ENCODE measurements at places on chromosomes 2 and 18.

- no peak for DNase-seq
Measured at GRCh38 chr2:235614900-235615712, 121.3 kb downstream of the AGAP1 start.

- DNase-seq, result no peak
Measured at GRCh38 chr2:124884315-124884714, 859.2 kb downstream of the CNTNAP5 start.

DNA sequence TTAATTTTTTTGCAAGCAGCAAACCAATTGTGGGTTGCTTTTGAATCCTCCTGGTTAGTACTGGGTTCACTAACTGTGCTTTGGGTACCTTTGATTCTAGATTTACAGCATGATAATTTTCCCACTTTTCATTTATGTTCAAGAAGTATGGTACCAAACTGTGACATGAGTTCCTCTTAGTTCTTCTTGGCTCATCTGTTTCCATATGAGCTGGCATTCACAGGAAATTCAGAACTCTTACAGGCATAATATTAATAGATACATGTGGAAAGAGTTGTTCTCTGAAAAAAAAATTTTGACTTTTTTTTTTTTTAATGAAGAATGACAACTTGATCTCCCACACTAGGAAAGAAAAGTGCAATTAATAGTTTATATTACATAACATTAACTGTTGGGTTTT, 59.4 kb downstream of the FMNL2 start:
- DNase-seq, result no peak

- DNase-seq, result no peak
Measured at GRCh38 chr2:101263377-101263800, 10.7 kb downstream of the CNOT11 start.

- peak; percentile 5 for DNase-seq
Measured at GRCh38 chr2:65554765-65555591, 122.6 kb upstream of the SPRED2 start.

DNA sequence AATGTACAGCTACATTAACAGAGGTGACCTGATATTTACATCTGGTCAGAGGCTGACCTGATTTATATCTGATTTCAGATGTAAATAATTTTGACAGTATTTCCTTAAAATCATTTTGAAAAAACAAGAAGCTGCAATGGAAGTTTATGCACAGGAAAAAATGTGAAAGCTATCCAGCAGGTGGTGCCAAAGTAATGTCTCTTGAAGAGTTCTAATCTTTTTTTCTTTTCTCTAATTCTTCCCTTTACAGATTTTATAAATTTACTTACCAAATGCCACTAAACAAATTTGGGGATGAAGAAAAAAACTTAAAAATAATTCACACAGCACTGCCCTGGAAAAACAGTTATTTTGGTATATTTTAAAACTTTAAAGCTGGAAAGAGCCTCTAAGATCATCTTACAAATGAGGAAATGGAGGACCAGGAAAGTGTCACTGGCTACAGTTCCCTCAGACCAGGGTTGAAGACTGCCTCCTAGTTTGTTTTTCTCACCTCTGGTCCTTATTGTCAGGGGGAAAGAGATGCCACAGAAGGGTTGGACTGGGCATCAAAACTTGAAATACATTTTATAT, 16.4 kb upstream of the FBLN7 start:
- DNase-seq, result no peak

DNA sequence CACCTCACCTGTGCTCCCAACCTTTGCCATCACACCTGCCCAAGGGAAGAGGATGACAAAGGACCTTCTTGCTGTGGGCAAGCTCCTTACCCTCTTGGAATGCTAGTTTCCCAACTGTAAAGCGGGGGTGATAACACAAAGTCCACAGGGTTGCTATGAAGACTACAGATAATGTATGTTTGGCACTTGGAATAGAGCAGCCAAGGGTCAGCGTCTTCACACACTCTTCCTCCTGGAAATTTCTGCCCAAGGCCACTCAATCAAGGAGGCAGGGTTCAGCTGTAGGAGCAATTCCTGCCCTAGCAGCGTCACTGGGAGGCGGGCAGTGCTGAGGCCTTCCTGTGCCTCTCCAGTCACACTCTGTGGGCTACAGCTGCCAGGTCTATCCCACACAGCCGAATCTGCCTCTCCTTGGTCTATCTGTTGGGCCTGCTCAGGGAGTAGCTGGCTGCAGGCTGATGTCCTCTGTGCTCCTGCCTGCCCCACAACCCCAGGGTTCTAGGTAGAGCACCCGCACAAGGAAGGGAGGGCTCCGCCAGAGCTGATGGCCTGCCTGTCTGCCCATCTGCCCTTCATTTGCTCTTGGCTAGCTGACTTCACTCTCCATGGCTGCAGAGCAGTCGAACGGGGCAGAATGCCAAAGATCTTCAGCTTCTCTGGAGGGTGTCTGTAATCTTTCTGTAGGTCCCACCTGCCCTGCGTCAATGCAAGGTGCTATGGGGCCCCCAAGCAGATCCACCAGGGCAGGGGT, 91.9 kb downstream of the MRO start:
- no peak for DNase-seq

DNA sequence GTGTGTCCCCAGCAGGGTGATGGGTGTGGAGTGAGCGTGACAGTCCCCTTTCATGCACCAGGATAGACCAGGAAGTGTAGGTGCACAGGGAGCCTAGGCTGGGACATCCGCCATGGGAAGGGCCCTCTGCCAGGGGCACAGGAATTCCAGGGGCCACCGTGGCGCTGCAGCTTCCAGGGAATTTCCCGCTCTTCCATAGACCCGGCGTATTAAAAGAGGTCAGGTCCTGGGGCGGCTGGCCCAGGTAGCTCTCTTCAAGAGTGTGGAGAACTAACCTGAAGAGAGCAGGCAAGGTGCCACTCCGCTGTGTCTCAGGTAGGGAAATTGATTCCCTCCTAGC, 42.0 kb downstream of the ATP6V1C2 start:
- no peak for DNase-seq

- no peak for DNase-seq
Measured at GRCh38 chr2:191435141-191435540, 189.9 kb downstream of the MYO1B start.

DNA sequence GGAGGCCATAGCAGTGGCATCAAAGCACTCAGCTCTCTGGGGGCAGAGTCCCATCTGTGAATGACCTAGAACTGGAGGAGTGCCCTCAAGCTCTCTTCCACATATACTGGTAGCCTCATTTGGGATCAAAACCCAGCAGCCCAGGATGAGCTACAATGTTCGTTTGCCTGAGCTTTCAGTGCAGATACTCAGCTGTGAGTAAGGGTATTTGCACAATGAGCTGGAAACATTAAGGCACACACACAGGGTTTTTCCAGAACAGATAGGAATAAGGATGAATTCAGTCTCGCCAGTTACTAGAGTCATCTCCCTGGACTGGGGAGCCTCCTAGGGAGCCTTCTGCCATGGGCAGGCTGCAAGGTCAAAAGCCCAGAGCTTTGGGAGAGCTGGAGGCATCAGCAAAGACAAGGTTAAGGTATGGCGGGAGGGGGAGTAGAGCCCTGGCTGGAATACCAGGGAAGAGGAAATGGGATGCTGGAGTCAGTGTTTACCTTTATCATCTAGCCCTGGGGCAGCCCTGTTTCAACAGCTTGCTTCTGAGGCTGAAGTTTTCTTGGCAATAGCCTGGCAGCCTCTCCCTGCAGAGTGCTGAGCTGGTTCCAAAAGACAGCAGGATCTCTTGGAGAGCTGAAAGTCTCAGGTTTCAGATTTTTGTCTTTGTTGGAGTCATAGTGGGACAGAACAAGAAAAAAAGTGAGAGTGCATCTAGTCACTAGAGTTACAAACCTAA, 187.7 kb downstream of the LOXHD1 start:
- DNase-seq, result no peak

DNA sequence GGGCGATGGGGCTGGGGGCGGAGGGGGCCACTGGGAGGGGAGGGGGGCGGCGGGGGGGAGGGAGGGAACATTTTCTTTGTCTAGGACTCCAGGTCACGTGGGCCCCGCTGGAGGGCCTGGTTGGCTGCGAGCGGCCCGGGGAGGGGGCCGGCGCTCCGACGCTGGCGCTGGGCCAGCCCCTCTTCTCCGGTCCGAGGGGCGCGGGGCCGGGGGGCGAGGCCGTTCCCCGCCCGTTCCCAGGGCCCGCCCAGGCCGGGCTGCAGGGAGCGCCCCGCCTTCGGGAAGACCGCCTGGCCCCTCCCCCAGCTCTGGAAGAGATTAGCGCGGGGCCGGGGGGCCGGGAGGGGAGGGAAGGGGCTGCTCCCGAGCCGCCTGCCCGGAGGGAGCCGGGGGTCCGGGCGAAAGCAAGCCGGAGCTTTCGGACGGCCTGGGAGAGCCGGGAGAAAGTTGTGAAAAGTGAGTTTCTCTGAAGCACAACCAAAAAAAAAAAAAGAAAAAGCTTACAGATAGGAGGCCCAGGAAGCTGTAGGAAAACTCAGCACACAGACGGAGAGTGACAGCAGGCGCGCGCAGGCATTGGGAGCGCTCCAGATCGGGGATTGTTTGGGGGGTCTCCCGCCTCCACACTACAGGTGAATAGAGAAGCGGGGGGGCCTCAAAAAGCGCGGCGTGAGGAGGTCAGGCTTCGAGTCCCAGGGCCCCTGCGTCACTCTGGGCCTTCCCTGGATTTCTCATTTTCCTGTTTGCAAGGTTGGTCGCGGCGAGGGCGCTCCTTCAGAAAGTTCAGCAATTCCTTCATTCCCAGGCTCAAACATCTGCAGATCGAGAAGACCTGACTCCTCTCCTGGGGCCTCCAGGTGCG, 84.1 kb upstream of the POMC start:
- peak; percentile 60 for DNase-seq

DNA sequence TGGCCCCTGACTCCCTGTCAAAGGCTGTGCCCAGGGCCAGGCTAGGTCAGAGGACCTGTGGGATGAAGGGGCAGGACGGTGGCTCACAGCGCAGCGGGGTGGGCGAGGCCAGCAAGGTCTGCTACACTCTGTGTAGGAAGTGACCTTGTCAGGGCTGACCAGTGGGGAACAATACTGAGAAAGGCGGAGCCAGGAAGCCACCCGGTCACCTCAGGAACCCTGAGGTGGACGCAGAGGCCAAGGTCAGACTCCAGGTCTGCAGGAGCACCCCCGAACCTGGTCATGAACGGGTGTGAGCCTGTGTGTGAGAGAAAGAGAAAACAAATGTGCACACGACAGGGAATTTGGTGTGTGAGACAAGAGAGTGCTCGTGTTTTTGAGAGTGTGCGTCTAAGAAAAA, 72.3 kb downstream of the SMAD7 start:
- no peak for DNase-seq

DNA sequence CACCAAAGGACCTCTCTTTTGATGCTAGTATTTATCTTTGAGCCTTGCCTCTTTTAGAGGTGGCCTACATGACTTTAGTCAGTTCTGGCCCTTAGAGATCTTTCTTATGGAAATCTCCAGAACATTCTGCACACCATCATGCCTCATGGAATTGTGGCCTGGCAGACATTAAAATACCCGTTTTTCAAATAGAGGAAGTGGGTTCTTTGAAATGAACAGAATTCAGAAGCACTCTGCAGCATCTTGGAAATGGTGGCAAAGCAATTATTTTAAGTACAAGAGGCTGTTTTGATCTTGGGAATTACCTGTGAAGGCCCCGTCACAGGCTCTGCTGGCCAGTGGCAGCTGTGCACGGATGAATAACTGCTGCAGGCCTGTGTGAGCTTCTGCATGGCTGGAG, 40.7 kb upstream of the APCDD1 start:
- DNase-seq, result no peak

GRCh38 chr2:44063033-44063432, 67.2 kb upstream of the LRPPRC start:
- no peak for DNase-seq

DNA sequence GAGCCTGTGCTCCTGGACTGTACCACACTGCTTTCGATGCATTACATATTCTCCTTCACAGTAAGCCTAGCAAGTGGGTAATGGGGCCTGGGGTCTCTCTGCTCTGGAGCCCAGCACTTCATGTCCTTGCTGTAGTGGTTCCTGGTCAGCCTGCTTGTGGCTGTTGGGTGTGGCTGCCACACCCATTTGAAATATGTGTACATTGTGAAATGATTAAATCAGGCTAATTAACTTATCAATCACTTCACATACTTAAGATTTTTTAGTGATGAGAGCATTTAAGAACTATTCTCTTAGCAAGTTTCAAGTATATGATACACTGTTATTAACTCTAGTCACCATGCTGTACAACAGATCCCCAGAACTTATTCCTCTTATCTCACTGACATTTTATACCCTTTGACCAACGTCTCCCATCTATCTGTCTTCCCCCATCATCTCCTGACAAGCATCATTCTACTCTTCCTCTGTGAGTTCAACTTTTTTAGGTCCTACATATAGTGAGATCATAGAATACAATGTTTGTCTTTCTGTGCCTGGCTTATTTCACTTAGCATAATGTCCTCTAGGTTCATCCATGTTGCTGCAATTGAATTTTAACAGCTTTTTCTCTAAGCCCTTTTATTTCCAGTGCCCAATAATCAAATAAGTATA, 92.1 kb downstream of the LYPD6 start:
- no peak for DNase-seq

DNA sequence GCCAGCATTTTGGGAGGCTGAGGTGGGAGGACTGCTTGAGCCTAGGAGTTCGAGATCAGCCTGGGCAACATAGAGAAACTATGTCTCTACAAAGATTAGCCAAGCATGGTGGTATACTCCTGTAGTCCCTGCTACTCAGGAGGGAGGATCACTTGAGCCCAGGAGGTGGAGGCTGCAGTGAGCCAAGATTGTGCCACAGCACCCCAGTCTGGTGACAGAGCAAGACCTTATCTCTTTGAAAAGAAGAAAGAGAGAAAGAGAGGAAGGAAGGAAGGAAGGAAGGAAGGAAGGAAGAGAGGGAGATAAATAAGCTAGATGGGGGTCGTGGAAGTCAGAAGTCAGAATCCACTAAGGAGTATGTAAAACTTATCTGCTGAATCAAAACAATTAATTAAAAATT, 16.2 kb downstream of the GPR75 start:
- no peak for DNase-seq

DNA sequence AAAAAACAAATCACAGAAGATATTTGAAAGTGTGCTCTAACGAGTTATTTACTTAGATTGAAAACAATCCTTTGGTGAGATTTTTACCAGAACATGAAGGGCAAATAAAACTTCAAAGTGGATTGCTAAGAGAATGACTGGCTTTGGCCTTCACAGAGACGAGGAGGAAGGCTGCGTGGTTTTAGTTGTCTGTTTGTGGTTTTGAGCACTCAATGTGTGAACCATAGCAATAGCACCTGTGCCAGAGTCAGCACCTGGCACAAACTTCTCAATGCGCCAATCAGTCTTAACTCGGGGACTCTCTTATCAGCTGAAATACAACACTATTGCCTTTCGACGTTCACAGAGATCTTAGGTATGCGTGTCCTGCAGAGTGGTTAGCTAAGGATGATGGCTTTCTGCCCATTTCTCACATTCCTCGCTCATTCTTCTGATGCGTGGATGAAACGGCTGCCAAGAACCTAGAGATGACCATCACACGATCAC, 70.0 kb downstream of the MBP start:
- DNase-seq, result peak; percentile 78

DNA sequence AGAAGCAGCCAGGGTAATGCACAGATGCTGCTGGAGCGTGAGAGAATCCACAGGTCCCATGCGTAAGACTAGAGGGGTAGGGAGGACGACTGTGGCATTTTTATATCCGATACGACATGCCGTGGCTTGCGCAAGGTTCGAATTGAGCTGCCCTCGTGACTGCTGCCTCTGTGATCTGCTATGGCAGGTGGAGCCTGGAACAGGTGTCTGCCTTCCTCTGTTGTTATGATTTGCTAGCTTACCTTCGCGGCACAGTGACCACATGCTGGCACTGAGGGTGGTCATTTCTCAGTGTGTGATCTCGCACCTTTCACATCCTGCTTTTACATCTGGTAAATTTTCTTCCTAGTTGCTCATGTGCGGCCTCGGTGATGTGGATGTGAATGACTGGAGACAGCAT, 240.2 kb downstream of the ALPK2 start:
- DNase-seq, result no peak

- peak; percentile 86 for DNase-seq
Measured at GRCh38 chr2:9753665-9754531, 89.4 kb upstream of the TAF1B start.

GRCh38 chr18:76264876-76265250, 230.2 kb downstream of the ZNF516 start:
- no peak for DNase-seq

Measured in stimulated activated effector memory CD8-positive, alpha-beta T cell treated with anti-CD3 and anti-CD28 coated beads, Interleukin-12 subunit alpha, Interleukin-12 subunit beta, amount 100 ng/mL, for 72 hours (primary cell).